Fibroblast of the conjunctiva (primary cell): ENCODE measurements at places on chromosomes 1 and 21.
A peak's percentile ranks its signal among the peaks of the same experiment; 100 is the strongest.

GRCh38 chr1:53188099-53188498, 8.5 kb upstream of the CPT2 start:
- no peak for DNase-seq

GRCh38 chr1:101130673-101131072, 105.1 kb upstream of the DPH5 start:
- no peak for DNase-seq

GRCh38 chr21:36788120-36788638, 89.3 kb downstream of the SIM2 start:
- no peak for DNase-seq

GRCh38 chr1:221520250-221520649, 221.6 kb downstream of the DUSP10 start:
- no peak for DNase-seq

DNA sequence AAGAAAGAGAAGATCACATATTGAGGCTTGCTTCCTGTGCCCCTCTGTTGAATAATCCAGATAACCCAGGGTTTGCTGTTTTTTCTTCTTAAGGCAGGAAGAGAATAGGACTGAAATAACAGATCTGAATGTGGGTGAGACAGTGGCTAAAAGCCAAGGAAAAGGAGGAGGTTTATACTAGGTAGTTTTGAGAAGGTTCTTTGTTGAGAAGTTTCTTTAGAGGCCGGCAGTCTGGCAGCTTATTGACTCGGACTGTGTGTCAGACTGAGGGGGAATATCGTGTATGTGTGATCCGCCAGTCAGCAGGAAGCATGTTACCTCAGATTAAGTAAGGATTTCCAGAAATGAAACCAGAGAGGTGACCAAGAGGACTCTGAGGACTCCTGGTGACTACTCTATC, 119.8 kb downstream of the PLA2G4A start:
- no peak for DNase-seq

DNA sequence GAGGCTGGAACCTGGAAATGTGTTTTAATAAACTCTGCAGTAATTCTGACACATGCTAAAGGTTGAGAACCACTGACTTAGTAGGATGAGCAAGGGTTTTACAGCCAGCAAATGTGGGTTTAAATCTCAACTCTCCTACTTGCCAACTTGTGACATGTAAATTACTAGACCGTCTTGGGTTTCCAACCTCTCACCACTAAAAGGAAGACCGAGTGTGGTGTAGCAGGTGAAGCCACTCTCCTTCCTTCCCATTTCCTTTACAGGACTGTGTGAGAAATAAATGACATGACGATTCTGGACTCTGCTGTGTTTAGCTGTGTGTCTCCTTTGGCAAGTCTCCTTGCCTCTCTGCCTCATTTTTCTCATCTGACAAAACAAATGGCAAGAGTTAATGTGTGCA, 49.5 kb upstream of the DNAJC6 start:
- DNase-seq: no peak

DNA sequence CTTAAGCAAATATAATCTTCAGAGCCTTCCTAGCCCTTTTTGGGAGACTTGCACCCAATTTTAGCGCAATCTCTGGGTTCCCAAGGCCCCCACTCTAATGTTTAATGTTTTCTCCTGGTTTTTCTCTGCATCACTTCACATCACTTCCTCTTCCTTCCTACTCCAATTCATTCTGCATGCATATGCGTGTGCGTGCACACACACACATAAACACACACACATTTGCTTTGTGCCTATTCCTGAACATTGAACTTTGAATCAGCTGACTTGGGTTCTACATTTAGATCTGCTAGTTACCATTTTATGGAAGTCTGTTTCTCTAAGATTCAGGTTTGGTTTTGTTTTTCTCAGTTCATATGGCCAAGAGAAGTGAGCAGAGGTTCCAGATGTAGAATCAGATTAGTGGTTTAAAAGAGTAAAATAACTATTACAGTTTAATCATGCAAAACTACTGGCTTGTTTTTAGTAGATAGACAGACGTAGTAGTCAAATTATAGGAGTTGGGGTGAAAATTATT, 7.4 kb upstream of the EDEM3 start:
- no peak for DNase-seq

- peak; percentile 20 for DNase-seq
These were observed 612.0 kb downstream of the MATN1 start for GRCh38 chr1:30111431-30111830.

- DNase-seq: no peak
These were observed 13.0 kb downstream of the NES start for GRCh38 chr1:156664046-156664766.

GRCh38 chr1:159184201-159184600, 12.8 kb downstream of the CADM3 start:
- no peak for DNase-seq

GRCh38 chr1:201673093-201673492, 134.2 kb downstream of the NAV1 start:
- DNase-seq: no peak

DNA sequence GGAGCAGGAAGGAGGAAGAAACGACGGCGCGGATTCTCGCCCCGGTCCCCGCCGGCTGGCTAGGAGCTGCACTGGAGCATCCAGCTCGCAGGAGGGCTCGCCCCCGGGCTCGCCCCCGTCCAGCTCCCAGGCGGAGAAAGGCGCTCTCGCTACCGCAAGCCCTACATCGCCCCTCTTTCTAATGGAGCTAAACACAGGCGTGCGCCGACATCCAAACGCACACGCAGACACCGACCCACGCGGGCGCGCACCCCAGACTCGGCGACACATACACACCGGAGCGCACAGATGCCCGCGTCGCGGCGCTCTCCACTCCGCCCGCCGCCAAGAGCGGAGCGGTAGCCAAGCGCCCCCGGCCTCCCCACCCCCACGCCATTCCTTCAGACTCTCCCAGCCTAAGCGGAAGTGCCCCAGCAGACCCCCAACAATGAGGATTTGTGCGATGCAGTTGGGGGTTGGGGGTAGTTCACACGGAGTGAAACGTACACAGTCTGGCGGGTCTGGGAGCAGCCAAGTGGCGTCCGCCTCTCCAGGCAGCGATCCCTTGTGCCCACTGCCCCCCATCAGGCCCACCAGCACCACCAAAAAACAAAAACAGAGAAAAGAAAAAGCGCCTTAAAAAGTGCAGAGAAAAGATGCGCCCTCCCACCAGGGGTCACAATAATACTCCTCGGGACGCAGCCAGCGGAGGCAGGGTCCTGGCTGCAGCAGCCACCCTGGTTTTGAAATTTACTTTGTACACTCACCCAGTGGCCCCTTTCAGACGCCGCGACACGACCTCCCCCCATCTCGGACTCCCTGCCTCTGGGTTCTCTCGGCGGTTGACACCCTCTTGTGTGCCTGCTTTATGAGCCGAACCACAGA, 1.4 kb downstream of the DAB1 start:
- no peak for DNase-seq

GRCh38 chr1:5915587-5916571, 76.3 kb downstream of the NPHP4 start:
- DNase-seq: peak; percentile 23

DNA sequence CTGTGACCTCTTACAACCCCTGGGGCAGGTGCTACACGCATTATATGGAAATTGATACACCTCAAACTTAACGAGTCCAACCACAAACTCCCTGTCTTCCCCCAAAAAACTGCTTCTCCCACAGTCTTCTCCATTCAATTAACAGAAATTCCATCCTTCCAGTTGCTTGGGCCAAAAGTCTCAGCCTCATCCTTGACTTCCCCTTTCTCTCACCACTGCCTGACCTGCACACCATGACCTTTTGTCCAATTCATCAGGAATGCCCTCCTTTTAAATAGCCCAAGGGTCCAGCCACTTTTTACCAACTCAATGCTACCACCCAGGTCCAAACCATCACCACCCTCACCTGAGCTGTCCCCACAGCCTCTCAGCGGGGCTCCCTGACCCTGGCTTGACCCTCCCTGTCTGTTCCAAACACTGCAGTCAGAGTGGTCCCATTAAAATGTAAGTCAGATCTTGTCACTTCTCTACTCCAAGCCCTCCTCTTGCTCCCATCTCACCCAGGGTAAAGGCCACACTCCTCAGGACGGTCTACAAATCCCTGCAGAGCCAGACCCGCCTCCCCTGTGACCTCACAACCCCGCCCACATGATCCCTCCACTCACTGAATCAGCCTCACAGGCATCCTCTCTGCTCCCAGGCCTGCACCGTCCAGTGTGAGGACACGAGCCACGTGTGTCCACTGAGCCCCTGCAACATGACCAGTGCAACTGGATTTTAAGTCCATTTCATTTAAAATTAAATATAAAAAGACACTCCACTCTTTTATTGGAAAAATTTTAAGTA, 18.5 kb downstream of the KCNN3 start:
- DNase-seq: no peak

DNA sequence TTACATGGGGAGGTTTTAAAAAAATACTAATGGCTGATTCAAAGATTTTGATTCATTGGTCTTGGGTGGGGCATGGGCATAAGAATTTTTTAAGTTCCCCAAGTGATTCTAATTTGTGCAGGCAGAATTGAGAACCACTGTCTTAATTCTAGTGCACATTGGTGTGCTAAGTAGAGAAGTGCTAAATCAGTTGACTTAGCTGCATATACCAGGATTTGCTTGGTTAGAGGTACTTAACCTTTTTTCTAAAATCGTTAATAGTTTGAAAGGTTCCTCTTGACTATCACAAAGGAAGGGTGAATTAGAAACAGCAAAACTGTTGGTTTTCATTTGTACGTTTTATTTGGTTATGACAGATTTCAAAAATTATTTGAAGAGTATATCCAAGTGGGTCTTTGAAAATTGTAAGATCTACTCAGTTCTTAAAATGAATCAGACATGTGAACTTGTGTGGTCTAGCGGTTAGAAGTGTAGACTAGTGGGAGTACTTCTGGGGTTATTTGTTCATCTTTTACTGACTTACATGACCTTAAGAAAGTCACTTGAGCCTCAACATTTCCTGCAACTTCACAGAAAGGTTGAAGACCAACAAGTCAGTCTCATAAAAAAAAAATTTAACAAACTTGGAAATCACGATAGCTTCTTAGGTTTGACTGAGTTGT, 66.7 kb downstream of the RPAP2 start:
- DNase-seq: no peak

DNA sequence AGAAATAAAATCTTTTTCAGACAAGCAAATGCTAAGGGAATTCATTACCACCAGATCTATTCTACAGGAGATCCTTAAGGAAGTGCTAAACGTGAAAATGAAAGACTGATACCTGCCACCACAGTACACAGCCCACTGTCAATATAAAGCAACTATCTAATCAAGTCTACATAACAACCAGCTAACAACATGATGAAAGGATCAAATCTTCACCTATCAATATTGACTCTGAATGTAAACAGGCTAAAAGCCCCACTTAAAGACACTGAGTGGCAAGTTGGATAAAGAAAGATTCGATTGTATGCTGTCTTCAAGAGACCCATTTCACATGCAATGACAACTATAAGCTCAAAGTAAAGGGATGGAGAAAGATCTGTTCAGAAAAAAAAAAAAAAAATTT, 492.4 kb downstream of the COL11A1 start:
- DNase-seq: no peak

- DNase-seq: no peak
These were observed 3.5 kb downstream of the ERRFI1 start for GRCh38 chr1:8022395-8023286.

DNA sequence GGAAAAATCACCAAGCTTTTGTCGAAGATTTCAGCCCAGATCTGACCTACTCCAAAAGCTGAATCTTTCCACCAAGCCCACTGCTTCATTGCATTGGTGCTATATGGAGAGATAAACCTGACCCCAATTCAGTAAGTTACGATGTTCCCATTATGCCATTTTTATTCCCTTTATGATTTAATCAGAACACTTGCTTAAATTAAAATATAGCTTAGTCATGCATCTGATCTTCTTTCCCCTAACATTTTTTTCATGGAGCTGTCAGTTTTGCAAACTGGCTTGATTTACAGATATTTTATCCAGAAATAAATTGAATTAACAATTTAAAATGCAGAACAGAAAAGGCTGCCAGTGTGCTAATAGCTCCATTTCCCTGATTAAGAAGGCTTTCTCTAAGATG, 503.5 kb upstream of the C1orf87 start:
- DNase-seq: no peak

GRCh38 chr1:246787781-246788513, 63.7 kb downstream of the SCCPDH start:
- no peak for DNase-seq

- no peak for DNase-seq
These were observed 1515.2 kb downstream of the PLA2G4A start for GRCh38 chr1:188343914-188344313.

GRCh38 chr1:182249201-182249676, 142.4 kb downstream of the GLUL start:
- no peak for DNase-seq

DNA sequence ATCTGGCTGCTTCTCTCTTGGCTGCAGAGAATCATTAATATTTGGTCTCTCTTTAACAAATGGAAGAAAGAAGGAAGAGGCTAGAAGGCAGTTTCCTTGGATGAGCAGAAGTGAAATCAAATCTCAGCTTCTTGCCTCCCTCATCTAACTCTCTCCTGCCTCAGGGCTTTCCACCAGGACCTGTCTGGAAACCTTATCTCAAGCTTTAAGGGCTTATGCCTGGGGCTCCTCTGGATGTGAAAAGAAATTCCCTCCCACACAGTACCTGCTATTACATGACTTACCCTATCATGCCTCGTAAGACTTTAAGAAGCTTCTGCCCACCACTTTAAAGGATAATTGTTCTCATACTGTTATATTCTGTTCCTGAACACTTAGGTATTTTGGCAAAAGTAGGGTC, 8.9 kb downstream of the VTCN1 start:
- no peak for DNase-seq

- no peak for DNase-seq
These were observed 28.1 kb downstream of the AHDC1 start for GRCh38 chr1:27575840-27576331.

DNA sequence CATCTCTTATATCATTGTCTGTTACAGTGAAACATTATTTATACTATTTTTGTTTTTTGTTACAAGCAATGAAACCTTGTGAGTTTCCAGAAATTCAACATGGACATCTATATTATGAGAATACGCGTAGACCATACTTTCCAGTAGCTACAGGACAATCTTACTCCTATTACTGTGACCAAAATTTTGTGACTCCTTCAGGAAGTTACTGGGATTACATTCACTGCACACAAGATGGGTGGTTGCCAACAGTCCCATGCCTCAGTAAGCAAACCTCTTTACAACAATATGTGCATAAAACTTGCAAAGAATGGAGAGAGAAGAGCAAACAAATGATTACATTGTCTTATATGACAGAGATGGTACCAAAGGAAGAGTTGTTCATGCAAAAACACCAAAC, 22.4 kb downstream of the CFHR4 start:
- DNase-seq: no peak

- DNase-seq: no peak
These were observed 659.0 kb downstream of the LTN1 start for GRCh38 chr21:28333578-28334075.

- DNase-seq: no peak
These were observed 285.1 kb upstream of the POU3F1 start for GRCh38 chr1:38331496-38332210.

DNA sequence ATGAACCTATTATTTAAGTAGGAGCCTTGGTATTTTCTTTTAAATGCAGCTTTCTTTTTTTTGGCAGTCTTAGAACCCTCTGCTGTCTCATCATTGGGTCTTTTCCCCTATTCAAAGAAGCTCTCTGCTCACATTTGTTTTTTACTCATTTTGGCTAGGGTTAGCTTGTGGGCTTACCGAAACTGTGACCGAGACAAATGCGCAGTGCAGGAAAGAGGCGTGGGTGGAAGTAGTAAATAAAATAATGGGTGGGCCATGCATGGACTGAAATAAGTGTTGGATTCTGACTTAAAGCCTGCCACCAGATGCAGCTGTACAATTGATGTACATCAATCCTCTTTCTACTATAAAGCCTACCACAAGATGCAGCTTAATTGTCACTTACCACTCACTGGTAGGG, 14.7 kb downstream of the XPR1 start:
- DNase-seq: no peak

- no peak for DNase-seq
These were observed 127.7 kb upstream of the HOOK1 start for GRCh38 chr1:59687081-59687480.
